ENCODE measurements at places on chromosomes 16 and 17.

- no peak for DNase-seq
These were observed 187.5 kb upstream of the FOXF1 start for GRCh38 chr16:86322806-86323205.

DNA sequence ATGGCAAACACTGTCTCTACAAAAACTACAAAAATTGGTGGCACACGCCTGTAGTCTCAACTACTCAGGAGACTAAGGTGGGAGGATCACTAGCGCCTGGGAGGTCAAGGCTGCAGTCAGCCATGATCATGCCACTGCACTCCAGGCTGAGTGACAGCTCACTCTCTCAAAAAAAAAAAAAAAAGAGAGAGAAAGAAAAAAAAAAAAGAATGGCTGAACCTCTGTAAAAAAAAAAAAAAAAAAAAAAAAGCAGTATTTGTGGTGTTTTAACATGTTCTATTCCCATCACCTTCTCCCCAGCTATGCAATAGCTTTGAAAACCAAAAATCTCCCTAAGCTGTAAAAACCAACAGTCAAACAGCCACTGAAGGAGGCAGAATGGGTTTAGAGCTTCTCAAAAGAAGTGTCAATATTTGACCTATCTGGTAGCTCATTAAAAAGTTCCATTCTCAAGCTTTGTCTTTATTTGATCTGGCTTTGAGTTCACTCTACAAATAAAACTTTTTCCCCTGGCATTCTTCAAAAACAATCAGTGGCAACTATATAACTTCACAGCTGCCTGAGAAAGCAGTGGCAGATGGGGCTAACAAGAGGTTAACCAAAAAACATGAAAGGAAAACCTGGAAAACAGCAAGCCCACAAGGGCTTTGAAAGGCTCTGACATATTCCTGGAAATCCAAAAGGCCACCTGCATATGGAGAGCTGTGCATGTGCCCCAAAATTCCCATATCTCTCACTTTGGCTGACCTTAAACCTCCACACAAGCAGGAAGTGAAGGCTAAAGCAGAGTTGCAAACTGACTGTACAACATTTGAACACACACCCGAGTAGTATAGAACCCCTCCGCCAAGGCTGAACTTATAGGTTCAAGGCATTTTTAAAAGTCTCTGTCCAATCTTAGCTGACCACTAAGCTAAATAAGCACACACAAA is 36.0 kb downstream of the USP32 start:
- peak; percentile 39 for DNase-seq

- peak; percentile 68 for DNase-seq
These were observed 5.2 kb upstream of the GUCY2D start for GRCh38 chr17:7997186-7997585.

DNA sequence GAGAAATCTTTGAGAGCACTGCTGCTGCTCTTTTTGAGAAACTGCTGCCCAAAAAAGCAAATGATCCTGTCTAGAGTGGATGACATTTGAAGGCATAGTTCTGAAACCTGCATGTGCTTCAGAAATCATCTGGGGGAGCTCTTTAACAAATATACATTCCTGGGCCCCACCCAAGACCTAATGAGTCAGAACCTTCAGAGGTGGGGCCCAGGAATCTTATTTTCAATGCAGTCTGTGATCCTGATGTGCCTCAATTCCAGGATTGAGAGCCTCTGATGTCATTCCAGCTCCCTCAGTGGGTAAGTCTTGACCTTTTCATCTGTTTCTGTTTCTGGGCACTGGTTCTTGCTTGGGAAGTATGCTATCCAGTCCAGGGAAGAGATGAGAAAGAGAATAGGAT is 42.3 kb downstream of the HNF1B start:
- peak; percentile 83 for DNase-seq

- DNase-seq: no peak
These were observed 35.4 kb downstream of the CHD9 start for GRCh38 chr16:53090286-53090590.

Data from A549 (cell line).